ENCODE measurements at places on chromosomes 13 and 19. TPM values are rescaled to one million over a fixed set of nuclear protein-coding genes. Genes with fewer than 3 reads are reported as not detected.

- no peaks in the 10 kb centered on the region for H3K36me3 ChIP-seq
- peak overlapping the region; percentile 68 for H3K4me3 ChIP-seq
- peak overlapping the region; percentile 87 for H3K27ac ChIP-seq
- no peaks in the 10 kb centered on the region for H3K27me3 ChIP-seq
- H3K4me1 ChIP-seq, result peaks cover 29% of the 10 kb centered on the region
These were observed 437 bp downstream of the SMARCA4 start for GRCh38 chr19:10961073-10961860.

- no peak overlapping the region for H3K4me3 ChIP-seq
- no peak for DNase-seq
- no peaks in the 10 kb centered on the region for H3K27me3 ChIP-seq
- no peak overlapping the region for H3K27ac ChIP-seq
- no peaks in the 10 kb centered on the region for H3K36me3 ChIP-seq
These were observed 35.2 kb downstream of the C13orf46 start for GRCh38 chr13:113938716-113939115.

DNA sequence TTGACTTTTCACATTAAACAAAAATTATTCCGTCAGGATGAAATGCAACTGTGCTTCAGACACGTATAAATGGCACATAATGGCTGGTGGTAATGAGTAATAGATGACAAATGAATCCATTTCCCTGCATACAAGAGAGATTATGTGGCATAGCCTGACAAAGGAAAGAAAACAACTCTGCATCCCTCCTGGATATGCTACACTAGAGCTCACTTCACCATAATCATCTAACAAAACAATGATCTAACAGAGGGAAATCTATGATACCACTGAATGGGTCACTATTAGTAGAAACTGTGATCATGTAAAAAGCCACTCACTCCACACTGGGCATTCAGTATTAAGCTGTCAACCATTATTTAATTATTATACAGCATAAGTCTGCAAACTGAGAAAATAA, 1498.4 kb downstream of the EFNB2 start:
- no peak overlapping the region for H3K4me3 ChIP-seq
- H3K4me1 ChIP-seq, result no peaks in the 10 kb centered on the region
- no peaks in the 10 kb centered on the region for H3K27me3 ChIP-seq
- no peaks in the 10 kb centered on the region for H3K36me3 ChIP-seq
- no peak overlapping the region for H3K27ac ChIP-seq

DNA sequence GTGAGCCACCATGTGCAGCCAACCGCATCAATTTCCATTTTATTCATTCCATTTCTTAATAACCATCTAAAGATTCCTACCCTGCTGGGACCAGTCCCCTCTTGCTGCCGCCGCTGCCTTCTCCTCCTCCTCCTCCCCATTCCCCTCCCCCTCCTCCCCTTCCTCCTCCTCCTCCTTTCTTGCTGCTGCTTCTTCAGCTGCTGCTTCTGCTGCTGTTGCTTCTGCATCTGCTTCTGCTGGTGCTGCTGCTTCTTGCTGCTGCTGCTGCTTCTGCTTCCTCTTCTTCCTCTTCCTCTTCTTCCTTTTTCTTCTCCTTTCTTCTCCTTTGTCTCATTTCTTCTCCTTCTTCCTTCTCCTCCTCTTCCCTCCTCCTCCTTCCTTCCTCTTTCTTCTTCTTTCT, 20.0 kb upstream of the SPRYD7 start:
- no peak overlapping the region for H3K27ac ChIP-seq
- H3K36me3 ChIP-seq, result no peaks in the 10 kb centered on the region
- no peak overlapping the region for H3K4me3 ChIP-seq
- no peaks in the 10 kb centered on the region for H3K4me1 ChIP-seq
- no peaks in the 10 kb centered on the region for H3K27me3 ChIP-seq
- DNase-seq, result no peak

- no peak overlapping the region for H3K4me3 ChIP-seq
- H3K27ac ChIP-seq, result no peak overlapping the region
- H3K36me3 ChIP-seq, result no peaks in the 10 kb centered on the region
- H3K27me3 ChIP-seq, result peaks cover 28% of the 10 kb centered on the region
These were observed 1.7 kb upstream of the PCDH17 start for GRCh38 chr13:57629821-57630235.

- H3K36me3 ChIP-seq, result no peaks in the 10 kb centered on the region
- H3K27me3 ChIP-seq, result no peaks in the 10 kb centered on the region
These were observed 50.4 kb downstream of the TEX29 start for GRCh38 chr13:111370570-111371535.

DNA sequence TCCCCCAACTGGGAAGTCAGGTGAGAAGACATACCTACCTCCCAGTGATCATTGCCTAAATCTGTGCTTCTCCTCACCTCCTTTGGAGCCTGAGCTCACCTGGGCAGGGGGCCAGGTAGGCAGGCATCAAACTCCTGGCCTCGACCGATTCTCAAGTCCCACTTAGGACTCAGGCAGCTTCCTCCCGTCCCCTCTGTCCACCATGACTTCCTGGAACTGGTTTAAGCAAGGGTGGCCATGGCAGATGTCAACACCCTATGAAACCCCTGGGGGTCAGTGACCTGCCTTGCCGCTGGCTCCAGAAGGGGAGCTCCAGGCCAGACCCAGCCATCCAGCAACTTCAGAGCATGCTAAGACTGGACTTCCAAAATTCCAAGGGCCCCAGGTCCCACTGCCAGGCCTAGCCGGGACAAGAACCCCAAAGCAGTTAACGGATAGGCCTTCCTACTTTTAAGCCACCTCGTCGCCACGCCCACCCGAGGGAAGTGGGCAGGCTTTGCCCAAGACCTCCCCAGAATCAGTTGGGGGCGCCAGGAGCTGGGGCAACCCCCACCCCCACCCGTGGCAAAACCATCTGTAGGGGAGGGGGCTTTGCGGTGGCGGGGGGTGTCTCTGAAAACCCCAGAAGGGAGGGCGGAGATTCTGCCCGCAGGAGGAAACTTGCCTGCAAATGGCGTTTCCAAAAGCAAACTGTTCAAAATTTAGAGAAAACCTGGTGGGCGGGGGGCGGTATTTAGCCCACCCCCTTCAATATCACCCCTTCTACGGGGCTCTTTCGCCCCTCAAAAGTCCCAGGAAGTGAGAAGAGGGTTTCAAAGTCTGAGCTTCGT, 657 bp downstream of the PLIN3 start:
- H3K4me3 ChIP-seq, result peak overlapping the region; percentile 55
- H3K36me3 ChIP-seq, result no peaks in the 10 kb centered on the region
- peak; percentile 69 for DNase-seq
- H3K27ac ChIP-seq, result peak overlapping the region; percentile 86
- peaks cover 11% of the 10 kb centered on the region for H3K4me1 ChIP-seq
- no peaks in the 10 kb centered on the region for H3K27me3 ChIP-seq

GRCh38 chr19:4370418-4371041, 27.2 kb downstream of the MPND start:
- H3K4me3 ChIP-seq, result no peak overlapping the region
- no peaks in the 10 kb centered on the region for H3K27me3 ChIP-seq
- H3K27ac ChIP-seq, result peak overlapping the region; percentile 22
- H3K36me3 ChIP-seq, result peaks cover 5% of the 10 kb centered on the region
- peaks cover 71% of the 10 kb centered on the region for H3K4me1 ChIP-seq

DNA sequence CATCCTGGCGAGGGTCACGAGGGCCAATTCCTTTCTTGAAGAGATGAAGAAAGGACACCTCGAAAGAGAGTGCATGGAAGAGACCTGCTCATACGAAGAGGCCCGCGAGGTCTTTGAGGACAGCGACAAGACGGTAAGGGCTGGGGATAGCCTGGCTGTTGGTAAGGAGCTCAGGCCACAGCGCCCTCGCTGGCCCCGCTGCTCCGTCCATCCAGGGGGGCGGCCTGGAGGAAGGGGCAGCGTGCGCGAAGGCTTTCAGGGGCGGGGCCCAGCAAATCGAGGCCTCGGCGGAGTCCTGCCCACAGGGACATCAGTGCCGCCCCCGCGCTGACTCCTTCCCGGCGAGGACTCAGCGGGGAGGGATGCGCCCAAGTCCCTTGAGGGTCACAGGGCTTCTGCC, 6.9 kb downstream of the F10 start:
- H3K4me3 ChIP-seq, result no peak overlapping the region
- H3K27me3 ChIP-seq, result no peaks in the 10 kb centered on the region
- peaks cover 3% of the 10 kb centered on the region for H3K4me1 ChIP-seq
- no peaks in the 10 kb centered on the region for H3K36me3 ChIP-seq
- DNase-seq, result no peak
- no peak overlapping the region for H3K27ac ChIP-seq

GRCh38 chr13:77492982-77493381, 42.5 kb upstream of the SCEL start:
- no peak overlapping the region for H3K4me3 ChIP-seq
- H3K36me3 ChIP-seq, result no peaks in the 10 kb centered on the region
- no peak overlapping the region for H3K27ac ChIP-seq
- H3K27me3 ChIP-seq, result no peaks in the 10 kb centered on the region

Gene TNNI3
- total RNA-seq, result not detected

Gene TMEM59L
- total RNA-seq, result 1.3 TPM

Gene ACP7
- total RNA-seq, result not detected

Gene ZNF835
- total RNA-seq, result 7.8 TPM

Gene ICAM5
- total RNA-seq, result 1.0 TPM

Gene NKPD1
- total RNA-seq, result 0.44 TPM

Gene ERFL
- total RNA-seq, result 0.24 TPM

Gene FGF22
- total RNA-seq, result not detected

Gene PLK5
- not detected for total RNA-seq

Gene ZNF460
- total RNA-seq, result 139 TPM
